CD4-positive, alpha-beta memory T cell (primary cell): ENCODE measurements at places on chromosomes 3 and 15.

DNA sequence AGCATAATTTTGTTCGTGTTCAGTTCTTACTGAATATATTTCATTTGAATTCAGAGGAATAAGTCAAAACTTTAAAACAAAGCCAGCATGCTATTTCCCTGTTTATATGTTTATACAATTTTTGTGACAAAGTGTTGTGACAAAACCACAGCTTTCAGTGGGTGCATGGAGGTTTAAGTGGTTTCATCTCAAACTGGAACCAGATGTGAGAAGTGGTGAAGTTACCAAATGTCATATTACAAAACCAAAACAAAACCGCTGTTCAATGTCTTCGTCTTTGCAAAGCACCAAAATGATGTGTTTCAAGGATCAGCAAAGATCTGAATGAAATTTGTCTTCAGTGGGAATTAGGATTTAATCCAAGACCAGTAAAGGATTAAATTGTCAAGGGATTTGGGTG, 59.3 kb upstream of the OSTN start:
- DNase-seq = no peak

GRCh38 chr3:4834403-4834866, 144.8 kb upstream of the BHLHE40 start:
- peak; percentile 84 for DNase-seq

GRCh38 chr3:62785384-62785783, 89.8 kb downstream of the CADPS start:
- DNase-seq = no peak

- DNase-seq = no peak
Measured at GRCh38 chr15:85964471-85964870, 115.2 kb upstream of the AGBL1 start.

DNA sequence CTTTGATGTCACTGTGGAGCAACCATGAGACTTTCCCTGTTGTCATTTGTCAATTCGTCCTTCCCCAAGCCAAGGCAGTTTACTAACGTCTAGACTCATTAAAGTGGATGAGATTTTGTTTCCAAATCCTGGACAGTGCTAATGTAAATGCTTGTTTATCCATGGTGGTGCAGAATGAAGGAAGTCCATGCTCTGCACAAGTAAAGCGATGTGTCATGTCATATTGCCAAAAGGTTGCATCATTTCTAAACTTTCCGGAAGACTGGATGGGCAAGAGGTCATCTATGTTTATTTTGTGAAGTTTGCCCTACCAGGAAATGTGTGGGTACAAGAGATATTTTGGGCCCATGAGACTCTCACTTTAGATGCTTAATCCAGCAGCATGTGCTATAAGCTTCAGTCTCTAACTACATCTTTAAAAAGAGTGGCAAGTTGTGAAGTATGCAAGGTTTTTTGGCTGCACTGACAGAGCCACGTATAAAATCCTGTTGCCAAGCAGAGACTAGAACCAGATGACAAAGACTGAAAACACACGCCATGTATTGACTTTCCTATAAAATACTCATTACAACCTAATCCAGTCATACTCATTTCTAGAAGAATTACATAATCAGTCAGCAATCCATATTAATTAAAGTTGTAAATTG, 72.1 kb upstream of the FNDC3B start:
- DNase-seq = no peak

DNA sequence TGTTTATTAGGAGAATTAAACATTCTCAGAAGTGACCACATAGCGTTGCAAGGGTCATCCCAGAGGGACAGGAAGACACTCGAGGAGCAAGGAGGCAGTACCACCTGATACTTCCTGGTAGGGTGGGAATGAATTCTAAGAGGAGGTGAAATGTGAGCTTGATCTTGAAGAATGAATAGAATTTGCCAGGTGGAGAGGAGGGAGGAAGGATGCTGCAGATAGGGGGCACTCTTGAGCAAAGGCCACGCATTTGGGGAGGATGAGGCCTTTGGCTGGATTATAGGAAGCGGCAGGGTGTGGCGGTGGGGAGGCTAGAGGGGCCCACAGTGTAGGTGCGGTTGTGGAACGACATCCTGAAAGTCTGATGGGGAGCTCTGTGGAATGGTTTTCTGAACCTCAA, 33.5 kb downstream of the CHCHD6 start:
- no peak for DNase-seq

DNA sequence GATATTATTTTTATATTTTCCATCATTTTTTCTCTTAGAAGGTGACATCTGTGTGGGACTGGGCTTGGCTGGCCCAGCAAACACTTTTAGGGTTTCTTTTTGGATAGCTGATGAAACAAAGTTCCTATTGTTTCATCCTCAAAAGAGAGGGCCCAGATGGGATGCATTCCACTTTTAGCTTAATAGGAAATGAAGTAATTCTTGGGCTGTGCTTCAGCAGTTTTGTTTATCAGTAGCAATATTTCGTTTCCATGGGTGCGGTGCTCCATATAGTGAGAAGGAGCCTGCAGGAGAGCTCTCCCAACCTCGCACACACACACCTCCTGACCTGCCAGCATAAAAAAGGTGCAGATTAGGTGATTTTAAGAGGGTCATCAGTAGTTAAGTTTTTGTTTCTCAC, 147.5 kb downstream of the AKAP13 start:
- DNase-seq = no peak

GRCh38 chr3:169998668-169999131, 32.1 kb downstream of the SEC62 start:
- no peak for DNase-seq

- DNase-seq = no peak
Measured at GRCh38 chr15:47711655-47712054, 5.7 kb upstream of the SEMA6D start.

DNA sequence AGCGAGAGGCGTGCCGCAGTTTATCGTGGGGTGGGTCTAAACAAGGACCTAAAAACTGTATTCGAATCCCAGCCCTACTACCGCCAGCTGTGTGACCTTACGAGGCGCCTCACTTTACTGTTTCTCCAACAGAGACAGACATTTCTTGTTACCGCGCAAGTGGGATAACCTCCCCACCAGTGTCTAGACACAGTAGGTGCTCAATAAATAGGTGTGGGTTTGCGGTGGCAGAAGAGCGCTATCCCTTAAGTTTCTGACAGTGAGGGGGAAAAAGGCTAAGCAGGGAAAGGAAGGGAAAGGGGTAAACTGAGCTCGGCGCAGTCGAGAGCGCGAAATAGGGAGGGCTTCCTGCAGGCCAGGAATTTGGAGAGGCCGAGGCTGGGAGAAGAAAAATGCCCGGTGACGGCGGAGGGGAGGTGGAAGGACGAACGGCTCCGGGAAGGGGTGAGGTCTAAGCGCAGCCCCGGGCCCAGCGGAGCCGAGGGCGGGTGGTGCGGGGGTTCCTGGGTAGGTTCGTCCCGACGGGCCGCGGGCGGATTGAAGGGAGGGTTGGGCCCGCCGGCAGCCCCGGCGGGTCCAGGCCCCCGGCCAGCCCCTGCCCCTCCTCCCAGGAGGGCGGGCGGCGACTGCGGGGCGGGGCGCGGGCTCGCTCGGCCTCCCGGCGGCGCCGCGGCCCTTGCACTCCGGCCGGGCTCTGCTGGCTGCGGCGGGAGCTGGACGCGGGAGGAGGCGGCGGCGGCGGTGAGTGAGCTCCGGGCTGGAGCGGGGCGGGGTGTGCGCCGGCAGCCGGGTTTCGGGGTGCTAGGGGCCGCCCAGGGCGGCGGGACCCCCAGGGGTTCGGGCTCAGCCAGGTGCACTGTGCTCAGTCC, at the start of gene CGNL1:
CGNL1 (plus strand) TSS at position 679 of the 869 bp plus-strand sequence. CDS start 61,495 bp downstream, outside the sequence.
- no peak for DNase-seq

- no peak for DNase-seq
Measured at GRCh38 chr3:123094516-123095313, 27.9 kb downstream of the PDIA5 start.

GRCh38 chr15:59296181-59296617, 76.5 kb downstream of the MYO1E start:
- no peak for DNase-seq

GRCh38 chr3:122208579-122208978, 25.1 kb downstream of the CASR start:
- DNase-seq = no peak

DNA sequence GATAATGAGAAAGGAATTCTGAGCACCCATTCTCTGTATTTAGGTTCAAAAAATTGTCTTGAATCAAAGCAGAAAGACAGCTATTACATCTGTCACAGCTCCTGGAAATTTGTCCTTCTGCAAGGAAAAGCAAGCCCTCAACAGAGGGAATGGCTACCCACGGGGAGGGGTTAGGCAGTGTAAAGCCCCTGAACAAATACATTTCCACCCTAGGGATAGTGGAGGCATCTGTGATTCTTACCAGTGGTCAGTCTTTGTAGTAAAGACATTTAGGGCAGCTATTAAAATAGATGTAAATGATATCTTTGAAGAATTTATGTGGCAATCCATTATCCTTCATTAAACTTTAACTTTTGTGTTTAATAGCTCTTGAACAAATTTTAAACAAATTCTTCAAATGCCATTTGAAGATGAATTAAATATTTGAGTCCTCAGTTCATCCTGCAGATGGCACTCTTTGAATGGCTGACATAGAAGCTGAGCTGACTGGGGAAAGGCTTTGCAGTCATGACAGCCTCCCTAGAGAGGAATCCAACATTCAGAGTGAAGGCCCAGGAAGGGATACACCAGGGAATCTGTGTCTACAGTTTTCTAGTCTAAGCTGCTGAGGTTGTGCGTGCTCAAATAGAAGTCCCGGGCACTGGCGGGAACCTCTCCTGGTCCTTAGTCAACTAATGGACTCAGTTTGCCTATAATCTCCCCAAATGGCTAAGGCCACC, 359.7 kb upstream of the ROPN1 start:
- no peak for DNase-seq

DNA sequence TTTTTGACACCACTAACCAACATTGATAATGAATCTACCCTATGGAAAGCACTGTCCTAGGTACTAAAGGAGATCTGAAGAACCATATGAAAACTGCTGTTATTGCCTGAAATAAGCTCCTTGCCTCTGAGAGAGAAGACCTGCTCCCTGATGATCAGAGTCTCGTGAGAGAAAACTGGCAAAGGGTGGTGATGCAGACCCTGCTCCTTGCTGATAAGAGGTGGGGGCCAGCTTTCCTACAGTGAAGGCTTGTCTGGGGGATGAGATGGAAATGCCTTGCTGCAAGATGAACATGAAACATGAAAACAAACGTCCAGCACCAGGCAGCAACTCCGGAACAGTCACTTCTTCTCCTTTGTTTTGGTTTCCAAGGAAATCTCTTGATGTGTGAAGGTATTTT, 31.9 kb downstream of the RASGRP1 start:
- no peak for DNase-seq

DNA sequence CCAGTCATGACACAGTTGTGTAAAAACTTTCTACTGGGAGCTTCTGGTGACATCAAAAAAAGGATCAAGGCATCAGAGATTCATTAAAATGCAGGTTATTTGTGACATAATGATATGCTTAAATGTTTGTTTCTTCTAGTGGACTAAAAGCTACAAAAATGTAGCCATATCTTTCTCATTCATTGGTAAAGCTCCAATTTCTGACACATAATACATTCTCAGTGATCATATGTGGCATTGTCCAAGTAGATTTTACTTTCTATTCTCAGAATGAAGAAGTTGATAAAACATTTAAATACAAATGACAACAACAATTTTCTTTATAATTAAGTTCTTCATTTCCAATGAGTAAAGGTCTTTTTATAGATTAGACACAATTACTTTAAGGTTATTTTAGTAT, 71.0 kb upstream of the ARHGEF26 start:
- DNase-seq = no peak

- DNase-seq = no peak
Measured at GRCh38 chr15:77010857-77011256, 15.9 kb downstream of the PSTPIP1 start.
